ENCODE measurements at places on chromosomes 1 and 21. TPM values are rescaled to one million over a fixed set of nuclear protein-coding genes. Genes with fewer than 3 reads are reported as not detected.

Gene PLPPR5
- total RNA-seq, result not detected

Gene GSTM2
- total RNA-seq, result 36.2 TPM

Gene C1orf185
- total RNA-seq, result not detected

Gene MCOLN3
- total RNA-seq, result not detected

Gene HSD3B2
- total RNA-seq, result not detected

Gene C1orf56
- total RNA-seq, result 0.67 TPM

Gene DMBX1
- total RNA-seq, result not detected

Gene CELA3A
- not detected for total RNA-seq

Gene RGS8
- not detected for total RNA-seq

Gene NUP133
- total RNA-seq, result 33.1 TPM

Gene ACKR1
- total RNA-seq, result not detected

Gene TDRD10
- total RNA-seq, result not detected

Gene DOP1B
- total RNA-seq, result 34.6 TPM

Gene SZT2
- total RNA-seq, result 107 TPM

Gene TMEM82
- not detected for total RNA-seq

Gene PLEKHA6
- total RNA-seq, result 0.17 TPM

Gene OR2L3
- total RNA-seq, result not detected

Gene HPDL
- not detected for total RNA-seq

Gene OR2G3
- not detected for total RNA-seq

Gene BRINP3
- not detected for total RNA-seq

Gene PRRC2C
- 371 TPM for total RNA-seq

Gene TAS1R1
- not detected for total RNA-seq

Gene CRP
- not detected for total RNA-seq

Gene FMO3
- total RNA-seq, result not detected

Gene KPRP
- not detected for total RNA-seq

Measured in CD4-positive, CD25-positive, alpha-beta regulatory T cell (primary cell).